ENCODE measurements at places on chromosomes 5 and 9.
A peak's percentile ranks its signal among the peaks of the same experiment; 100 is the strongest.

GRCh38 chr5:153222936-153223335 is 267.5 kb upstream of the GRIA1 start:
- DNase-seq: no peak

- DNase-seq: no peak
Measured at GRCh38 chr5:176784218-176785165, 25.9 kb upstream of the UNC5A start.

DNA sequence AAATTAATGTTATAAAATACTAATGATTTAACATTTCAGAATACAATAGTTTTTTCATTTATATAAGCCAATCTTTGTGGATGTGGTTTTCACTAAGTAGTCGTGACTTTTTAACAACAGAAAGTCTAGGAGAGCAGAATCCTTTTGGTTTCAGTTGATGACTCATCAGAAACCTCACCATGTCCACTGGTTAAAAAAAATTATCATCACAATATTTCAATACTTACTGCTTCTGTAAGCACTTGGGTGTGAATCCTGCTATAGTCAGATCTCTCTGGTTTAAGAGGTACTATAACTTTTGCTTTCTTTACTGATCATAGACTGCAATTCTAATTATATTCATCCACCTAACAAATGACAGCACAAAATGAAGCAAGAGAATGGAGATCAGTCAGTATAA is 77.2 kb downstream of the MRPS30 start:
- DNase-seq: no peak

DNA sequence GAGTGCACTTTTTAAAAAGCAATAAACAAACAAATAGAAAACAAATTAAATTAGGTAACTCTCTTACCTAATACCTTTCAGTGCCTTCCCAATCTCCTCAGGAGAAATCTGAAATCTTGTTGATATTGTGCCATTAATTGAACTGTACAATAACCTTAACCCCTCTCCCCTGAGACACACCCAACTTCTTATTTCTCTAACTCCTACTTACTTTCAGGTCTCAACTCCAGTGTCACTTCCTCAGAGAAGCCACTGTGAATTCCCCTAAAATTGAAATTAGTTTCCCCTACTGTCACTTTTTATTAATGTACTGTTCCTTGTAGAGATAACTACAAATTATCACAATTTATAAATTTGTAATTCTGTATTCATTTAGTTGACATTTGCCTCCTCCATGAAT is 295.3 kb upstream of the TNC start:
- DNase-seq: no peak

DNA sequence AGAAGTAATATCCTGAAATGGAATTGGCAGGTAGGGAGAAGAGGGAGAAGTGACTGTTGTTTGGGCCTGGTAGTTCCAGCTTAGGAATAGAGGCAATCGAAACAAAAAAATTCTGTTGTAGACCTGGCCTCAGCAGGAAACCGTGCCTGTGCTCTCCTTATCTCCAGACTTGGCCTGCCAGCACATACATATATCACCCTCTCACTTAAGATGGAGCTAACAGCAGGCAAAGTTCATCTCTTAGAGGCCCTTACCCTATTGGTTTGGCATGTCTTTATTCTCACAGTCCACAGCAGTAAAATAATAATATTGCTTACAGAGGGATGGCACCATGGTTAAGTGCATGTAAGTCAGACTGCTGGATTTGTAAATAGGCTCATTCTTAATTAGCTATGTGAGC is 19.6 kb upstream of the TNC start:
- no peak for DNase-seq

DNA sequence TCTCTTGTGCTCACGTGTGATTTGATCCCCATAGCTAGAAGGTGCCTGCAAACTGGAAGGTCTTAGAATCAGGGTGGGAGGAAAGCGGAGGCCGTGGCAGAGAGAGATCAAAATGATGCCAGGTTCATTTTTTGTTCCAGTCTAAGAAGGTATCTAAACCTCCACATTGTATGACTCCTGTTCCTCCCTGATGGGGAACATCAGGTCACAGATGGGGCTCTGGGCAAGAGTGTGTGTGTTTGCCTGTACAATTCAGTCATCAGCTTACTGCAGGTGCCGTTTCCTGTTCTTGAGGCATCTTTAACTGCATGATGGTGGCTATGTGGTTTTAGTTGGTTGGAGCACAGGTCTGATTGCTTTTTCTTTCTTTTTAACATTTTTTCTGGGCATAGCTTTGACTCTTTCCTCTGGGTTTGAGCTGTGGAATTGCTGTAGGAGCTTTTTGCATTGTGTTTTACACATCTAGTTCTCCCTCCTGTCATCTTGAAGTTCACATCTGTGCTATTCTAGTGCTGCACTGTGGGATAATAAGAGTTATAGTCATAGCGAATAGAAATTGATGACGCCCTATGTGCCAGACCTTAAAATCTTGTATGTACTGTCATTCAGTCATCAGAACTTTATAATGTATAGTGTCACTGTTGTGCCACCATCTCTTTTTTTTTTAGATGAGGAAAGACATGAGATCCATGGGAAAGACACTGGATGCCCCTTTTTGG is 30.8 kb downstream of the ARHGAP26 start:
- peak; percentile 57 for DNase-seq

- DNase-seq: no peak
Measured at GRCh38 chr9:125544484-125544883, 162.5 kb downstream of the MAPKAP1 start.

DNA sequence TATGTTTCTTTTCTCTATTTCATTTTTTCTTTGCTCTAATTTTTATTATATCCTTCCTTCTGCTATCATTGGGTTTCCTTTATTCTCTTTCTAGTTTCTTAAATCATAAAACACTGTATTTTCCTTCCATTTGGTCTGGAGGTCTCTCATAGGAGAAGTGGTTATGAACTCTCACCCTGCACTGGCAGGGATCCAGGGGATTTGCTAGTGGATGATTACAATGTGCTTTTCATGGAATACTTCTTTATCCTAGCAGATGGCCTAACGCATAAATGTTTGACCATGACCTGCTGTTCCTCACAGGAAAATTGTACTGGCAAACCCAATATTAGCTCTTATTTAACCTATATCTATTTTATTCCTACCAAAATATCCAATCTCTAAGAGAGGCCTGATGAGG is 31.5 kb upstream of the SGCD start:
- no peak for DNase-seq

GRCh38 chr5:4614088-4614487 is 526.0 kb upstream of the ADAMTS16 start:
- no peak for DNase-seq

GRCh38 chr5:172777881-172778814 is 7.2 kb upstream of the DUSP1 start:
- no peak for DNase-seq

DNA sequence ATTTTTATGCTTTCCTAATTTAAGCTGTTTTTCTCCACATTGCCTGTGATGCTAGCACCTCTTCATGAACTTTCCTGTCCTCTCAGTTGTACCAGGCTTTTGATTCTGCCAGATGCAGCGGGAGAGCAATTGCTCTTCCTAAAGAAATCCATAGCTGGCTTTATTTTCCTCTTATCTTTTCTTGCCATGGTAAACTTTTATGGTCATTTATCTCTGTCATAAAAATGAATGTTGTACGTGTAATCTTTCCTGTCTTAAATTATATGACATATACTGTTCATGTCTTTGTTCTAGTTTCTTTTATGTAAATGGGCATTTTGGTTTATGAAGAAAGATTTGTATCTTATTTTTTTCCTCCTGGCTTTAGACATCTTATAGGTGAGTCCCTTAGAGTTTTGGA is 127.5 kb downstream of the SH3GL2 start:
- DNase-seq: no peak

GRCh38 chr9:98775831-98776441 is 20.4 kb downstream of the ANKS6 start:
- DNase-seq: peak; percentile 48

DNA sequence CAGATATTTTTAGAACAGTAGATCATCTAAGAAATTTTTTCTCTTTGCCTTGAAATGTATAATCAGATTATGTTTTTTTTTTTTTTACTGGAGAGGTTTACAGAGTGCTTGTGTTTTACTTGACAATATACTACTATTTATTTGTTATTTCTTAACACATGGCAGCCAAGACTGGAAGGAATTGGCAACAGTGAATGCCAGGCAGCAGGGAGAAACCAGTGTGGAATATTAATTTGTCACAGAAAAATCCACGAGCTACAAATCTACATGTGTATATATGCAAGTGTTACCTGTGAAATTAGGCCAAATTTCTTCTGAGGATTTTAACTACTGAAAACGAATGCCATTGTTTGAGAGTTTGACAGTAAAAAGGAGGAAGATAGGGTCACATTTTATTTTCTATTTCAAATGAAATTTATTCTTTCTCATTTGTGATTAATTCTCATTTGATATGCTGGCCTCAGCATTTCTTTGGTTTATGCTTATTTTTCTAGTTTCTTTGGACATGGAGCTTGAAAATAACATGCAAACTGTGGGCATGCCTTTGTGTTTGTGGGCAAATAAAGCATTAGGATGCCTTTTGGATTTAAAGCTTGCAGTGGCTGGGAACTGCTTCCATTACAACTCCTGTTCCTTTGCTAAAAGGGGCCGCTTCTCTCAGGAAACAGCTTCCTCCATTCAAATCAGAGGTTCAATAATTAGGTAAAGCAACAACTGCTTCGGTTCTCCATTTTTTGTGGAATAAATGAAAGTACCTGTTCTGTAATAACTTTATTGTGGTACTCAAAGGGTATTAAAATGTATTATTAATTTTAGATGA is 39.0 kb upstream of the ZFYVE16 start:
- no peak for DNase-seq

DNA sequence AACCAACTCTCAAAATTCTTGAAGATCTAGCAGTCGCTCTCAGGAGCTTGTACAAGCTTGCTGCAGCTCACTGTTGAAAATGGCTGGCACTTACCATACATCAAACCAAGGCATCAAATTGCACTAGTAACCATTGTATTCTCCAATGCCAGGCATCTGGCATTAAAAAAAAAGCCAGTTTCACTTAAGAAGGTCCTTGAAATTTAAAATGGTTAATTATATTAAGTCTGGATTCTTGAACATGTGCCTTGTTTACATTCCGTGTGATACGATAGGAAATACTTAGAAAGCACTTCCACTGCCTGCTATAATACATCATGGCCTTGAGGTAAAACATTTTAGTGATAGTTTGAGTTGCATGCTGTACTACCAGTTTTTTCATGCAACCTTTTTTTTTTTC is 300.7 kb downstream of the KDM4C start:
- DNase-seq: no peak

DNA sequence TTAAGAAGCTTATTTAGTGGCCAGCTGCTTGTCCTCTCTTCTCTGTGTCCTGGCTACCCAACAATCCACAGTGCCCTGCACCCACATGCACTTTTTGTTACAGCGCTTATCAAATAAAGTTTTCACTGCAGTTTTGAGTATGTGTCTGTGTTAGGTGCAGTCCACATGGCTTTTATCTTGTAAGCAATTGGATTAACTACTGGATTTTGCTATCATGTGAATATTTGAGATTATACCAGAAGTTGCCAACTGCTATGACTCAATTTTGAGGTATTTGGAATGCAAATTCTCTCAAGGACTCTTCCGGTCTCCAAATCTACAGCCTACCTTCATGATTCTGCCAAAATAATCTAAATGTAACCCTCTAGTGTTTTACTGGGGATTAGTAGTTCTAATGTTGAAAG is 690.2 kb downstream of the NR2F1-AS1 start:
- no peak for DNase-seq

GRCh38 chr5:53616939-53617549 is 56.6 kb downstream of the NDUFS4 start:
- no peak for DNase-seq

DNA sequence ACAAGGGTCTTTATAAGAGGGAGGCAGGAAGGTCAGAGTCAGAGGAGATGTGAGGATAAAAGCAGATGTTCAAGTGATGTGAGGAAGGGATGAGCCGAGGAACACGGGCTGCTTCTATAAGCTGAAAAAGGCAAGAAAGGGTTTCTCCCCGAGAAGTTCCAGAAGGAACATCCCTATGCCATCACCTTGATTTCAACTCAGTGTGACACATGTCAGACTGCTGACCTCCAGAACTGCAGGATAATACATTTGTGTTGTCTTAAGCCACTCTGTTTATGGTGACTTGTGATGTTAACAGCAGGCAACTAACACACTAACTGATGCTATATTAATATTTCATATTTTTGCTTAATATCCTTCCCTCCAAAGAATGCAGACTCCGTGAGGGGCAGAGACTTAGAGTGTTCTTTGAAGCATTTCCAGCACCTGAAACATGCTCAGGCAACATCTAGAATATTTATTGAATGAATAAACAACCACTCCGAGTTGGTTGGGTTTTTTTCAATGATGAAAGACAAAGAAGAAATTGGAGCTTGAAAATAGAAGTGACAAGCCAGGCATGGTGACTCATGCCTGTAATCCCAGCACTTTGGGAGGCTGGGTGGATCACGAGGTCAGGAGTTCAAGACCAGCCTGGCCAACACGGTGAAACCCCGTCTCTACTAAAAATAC is 77.6 kb upstream of the ADRA1B start:
- DNase-seq: no peak

GRCh38 chr5:66645039-66645438 is 48.8 kb downstream of the MAST4 start:
- DNase-seq: no peak
